ENCODE measurements at places on chromosomes 16 and 17. TPM values are rescaled to one million over a fixed set of nuclear protein-coding genes. Genes with fewer than 3 reads are reported as not detected.

- no peak for DNase-seq
Observed at GRCh38 chr16:65500007-65500406, 378.1 kb upstream of the CDH11 start.

DNA sequence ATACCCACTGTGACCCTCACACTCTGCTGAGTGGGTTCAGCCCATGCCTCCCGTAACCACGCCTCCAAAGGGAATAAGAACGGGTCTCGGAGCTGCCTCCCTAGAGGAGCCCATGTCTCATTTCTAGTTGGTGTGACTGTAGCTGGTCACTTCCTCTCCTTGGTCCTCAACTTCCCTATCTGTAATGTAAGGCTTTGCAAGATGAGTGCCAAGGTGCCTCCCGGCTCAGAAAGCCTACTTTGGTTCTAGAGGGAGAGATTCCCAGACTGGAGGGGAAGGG, 20.8 kb downstream of the C16orf74 start:
- DNase-seq = no peak

DNA sequence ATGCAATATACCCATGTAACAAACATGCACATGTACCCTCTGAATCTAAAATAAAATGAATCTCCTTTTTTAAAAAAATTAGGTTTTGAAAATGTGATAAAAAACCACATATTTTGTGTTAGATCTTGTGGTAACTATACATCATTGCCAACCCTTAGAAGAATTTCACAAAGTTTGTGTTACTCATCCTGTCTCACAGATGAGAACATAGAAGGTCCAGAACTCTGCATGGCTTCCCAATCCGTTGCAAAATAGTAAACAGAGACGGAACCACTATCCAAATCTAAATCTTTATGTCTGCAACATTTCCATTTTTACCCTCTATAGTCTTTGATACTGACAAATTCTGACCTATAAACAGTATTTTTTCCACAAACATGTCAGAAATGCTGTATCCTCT, 759.9 kb downstream of the KCNJ2 start:
- no peak for DNase-seq

- no peak for DNase-seq
Observed at GRCh38 chr16:4378999-4379690, 7.5 kb downstream of the VASN start.

- DNase-seq = no peak
Observed at GRCh38 chr16:16158741-16159374, 64.4 kb downstream of the ABCC6 start.

- no peak for DNase-seq
Observed at GRCh38 chr17:2903193-2903974, 107.1 kb downstream of the RAP1GAP2 start.

DNA sequence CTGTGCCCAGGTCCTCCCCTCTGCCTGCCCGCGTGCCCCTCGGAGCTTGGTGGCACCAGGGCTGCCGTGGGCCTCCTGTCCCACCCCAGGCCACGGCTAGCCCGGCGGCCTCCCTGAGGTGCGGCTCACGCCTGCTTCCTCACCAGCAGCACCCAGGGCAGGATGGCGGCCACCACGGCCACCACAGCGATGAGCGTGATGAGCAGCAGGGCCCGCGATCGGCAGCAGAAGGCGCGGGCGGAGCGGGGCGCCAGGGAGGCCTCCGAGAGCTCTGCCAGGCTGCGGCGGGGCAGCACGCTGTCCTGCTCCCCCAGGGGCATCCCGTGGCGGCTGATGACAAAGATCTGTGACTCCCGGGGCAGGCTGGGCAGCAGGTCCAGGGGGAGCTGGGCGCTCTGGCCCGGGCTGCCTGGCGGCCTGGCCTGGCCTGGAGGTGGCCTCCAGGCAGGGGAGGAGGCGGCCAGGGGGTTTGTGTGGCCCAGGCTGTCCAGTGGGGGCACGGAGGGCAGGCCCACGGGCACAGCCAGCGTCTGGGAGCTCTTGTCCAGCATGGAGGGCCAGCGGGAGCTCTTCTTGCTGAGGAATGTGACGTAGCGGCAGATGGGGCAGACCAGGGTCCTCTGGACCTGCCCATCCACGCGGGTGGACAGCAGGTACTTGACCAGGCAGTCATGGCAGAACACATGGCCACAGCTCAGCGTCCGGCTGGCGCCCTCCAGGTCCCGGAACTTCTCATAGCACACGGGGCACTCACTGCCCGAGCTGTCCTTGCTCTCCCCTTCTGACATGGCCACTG, 4.8 kb downstream of the RNF222 start:
- no peak for DNase-seq

- no peak for DNase-seq
Observed at GRCh38 chr16:56977216-56977615, 12.1 kb upstream of the NLRC5 start.

GRCh38 chr17:61398721-61399130, 917 bp upstream of the TBX2 start:
- no peak for DNase-seq

DNA sequence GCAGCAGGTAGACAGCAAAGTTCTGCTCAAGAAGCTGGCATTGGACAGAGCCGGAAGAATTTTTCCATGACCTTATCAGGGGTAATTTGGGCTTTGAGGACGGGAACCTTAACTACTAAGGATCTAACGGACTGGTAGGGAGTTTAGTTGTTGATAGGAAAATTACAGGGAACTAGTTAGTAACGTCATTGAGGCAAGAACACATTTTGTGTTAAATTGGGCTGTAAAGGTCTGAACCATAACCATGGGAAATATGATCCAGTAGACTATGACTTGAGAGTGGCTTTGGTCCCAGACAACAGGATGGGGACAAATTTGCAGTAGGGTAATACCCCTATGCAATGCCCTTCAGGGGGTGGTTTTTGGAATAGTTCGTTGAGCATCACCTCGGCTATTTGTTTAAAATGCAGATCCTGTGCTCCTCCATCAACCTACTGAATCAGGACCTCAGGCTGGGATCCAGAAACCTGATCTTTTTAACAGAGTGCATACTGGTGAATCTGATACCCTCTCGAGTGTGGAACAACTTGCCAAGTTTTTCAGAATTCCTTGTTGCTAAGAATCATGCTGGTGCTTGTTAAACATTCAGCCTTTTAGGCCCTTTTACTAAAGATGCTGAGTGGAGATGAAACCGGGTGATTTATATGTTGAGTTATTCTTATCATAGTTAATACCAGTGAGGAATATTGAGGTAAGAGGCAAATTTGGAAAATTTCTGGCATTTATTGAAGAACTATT, 255.1 kb downstream of the MAP2K6 start:
- DNase-seq = no peak

DNA sequence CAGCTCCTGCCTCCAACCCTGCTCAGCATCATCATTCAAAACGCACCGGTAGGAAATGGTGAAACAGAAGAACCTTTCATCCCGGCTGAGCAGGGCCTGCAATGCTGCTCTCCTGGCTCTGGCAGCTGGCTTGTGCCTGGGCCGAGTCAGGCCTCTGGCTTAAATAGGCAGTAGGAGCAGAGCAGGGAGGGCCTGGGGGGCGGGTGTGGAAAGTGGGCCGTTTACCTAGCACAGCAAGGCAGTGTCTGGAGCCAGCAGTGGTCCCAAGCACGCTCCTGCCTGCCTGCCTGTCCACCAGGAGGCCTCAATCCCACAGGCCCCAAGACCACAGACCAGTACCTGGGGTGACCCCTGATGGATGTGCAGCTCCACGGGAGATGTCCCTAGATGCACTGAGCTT, 59.3 kb downstream of the SMPD3 start:
- DNase-seq = no peak

- DNase-seq = no peak
Observed at GRCh38 chr17:68394608-68395331, 62.5 kb downstream of the WIPI1 start.

DNA sequence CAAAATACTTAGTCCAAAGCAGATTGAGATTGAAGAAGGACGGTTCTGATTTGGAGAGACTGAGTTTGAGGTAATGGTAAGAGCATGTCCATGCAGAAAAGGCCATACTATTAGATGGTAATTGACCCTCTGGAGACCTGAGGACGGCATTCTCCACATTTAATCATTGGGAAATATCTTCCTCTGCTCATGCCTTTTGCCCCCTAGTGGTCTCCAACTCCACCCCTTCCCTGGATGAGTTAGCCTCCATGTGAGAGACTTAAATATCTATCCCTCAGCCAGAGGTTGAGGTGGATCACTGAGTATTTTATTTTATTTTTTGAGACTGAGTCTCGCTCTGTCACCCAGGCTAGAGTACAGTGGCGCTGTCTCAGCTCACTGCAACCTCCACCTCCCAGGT, 10.4 kb upstream of the OR3A1 start:
- DNase-seq = no peak

DNA sequence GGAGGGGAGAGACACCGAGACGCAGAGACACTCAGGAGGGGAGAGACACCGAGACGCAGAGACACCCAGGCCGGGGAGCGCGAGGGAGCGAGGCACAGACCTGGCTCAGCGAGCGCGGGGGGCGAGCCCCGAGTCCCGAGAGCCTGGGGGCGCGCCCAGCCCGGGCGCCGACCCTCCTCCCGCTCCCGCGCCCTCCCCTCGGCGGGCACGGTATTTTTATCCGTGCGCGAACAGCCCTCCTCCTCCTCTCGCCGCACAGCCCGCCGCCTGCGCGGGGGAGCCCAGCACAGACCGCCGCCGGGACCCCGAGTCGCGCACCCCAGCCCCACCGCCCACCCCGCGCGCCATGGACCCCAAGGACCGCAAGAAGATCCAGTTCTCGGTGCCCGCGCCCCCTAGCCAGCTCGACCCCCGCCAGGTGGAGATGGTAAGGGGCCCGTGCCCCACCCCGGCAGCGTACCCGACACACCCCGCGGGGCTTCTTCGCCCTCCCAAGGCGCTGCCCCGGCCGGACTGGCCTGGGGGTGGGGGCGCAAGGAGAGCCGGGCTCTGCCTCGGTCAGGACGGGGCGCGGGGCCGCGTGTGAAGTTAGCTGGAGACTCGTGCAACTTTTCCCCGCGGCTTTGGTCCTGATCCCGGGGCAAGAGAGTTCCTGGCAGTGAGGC, 427 bp downstream of the PPP1R1B start:
- DNase-seq = no peak

ZNF597 gene
- total RNA-seq = 3.0 TPM

GAST gene
- total RNA-seq = not detected

CMTM4 gene
- total RNA-seq = 1.1 TPM

PTGES3L gene
- total RNA-seq = not detected

ACSM2A gene
- total RNA-seq = not detected

SPATA32 gene
- total RNA-seq = not detected

LITAF gene
- 93.1 TPM for total RNA-seq

APOBR gene
- 13.6 TPM for total RNA-seq

KRT39 gene
- total RNA-seq = not detected

Measured in T-helper 17 cell (primary cell).